ENCODE measurements at places on chromosomes 3 and 15.

- DNase-seq: peak; percentile 48
These were observed 16.3 kb downstream of the SLC9A9 start for GRCh38 chr3:143831994-143832393.

- DNase-seq: no peak
These were observed 46.0 kb downstream of the FSIP1 start for GRCh38 chr15:39736412-39737195.

DNA sequence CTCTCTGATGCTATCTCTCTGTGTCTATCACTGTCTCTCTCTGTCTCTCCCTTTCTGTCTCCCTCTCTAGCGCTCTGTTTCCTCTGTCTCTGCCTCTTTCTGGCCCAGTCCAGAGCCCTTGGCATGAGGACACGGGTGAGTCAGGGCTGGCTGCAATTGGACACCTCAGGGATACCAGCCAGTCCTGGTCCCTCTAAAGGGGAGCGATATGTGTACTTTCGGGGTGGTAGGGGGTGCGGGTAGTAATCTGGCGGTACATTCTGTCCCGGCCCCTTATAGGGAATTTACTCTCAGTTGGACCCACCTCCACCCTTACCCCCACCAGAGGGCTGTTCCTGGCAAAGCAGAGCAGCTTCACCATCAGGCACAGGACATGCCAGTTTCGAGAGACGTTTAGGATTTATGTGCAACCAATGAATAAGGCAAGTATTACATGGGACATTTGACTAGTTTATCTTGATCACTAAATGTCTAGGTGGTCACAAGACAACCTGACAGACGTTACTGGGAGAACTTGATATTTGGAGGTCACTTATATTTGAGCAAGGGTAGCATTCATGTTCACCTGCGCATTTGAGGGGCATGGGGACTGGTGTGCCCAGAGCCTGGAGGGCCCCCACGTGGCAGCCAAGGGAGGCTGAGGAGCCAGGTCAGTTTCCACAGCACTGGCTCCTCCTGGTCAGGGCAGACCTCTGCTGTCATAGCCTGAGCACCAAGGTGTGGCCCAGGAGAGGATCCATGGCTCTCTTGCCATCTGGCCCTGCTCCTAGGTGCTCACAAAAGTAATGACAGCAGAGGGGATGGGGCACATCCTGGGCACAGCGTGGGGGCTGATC, 256.1 kb downstream of the PLCL2 start:
- no peak for DNase-seq

GRCh38 chr3:14428087-14429033, 26.0 kb downstream of the SLC6A6 start:
- DNase-seq: peak; percentile 44

- no peak for DNase-seq
These were observed 18.3 kb downstream of the FRMD4B start for GRCh38 chr3:69367586-69367985.

DNA sequence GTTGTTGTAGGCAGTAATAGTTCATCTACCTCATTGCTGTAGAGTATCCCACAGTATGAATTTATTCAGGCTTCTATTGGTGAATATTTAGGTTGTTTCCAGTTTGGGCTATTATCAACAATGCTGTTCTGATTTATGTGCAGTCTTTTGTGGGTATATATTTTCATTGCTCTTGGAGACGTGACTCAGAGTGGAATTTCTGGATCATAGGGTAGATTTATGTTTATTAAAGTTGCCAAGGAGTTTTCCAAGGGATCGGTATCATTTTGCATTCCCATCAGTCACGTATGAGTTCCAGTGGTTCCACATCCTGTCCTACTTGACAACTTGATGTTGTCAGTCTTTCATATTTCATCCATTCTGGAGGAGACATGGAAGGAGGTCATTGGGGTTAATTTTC, 8.4 kb upstream of the HRH1 start:
- DNase-seq: no peak

GRCh38 chr15:45732662-45733061, 97.8 kb downstream of the SQOR start:
- no peak for DNase-seq

DNA sequence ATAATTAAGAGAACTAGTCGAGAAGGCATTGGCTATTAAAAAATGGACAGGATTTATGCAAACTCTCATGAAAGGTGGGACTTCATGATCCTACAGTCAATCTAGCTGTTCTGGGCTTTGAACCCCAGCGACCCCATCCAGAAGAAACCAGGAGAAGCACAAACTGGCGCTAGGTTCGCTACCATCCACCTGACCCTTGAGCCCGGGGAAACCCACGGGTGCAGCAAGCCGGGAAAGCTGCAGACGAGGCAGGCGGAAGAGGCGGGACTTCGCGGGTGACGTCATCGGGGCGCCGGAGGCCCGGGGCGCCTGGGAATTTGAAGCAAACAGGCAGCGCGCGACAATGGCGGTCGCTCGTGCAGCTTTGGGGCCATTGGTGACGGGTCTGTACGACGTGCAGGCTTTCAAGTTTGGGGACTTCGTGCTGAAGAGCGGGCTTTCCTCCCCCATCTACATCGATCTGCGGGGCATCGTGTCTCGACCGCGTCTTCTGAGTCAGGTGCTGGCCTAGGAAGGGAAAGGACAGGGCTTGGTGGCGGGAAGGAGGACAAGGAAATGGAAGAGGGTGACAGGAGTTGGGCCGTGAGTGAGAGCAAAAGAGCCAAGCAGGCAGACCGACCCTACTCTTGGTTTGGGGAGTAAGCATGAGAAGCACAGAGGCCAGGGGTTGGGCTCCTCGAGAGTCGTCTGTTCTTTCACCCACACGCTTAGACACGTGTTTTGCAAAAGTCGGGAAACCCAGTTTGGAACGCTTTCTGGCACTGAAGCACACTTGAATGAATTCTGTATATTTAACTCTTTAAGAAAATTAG, at the start of gene UMPS:
UMPS (plus strand) TSS at position 324 of the 812 bp plus-strand sequence; CDS start at position 344, 20 bp downstream.
- peak; percentile 94 for DNase-seq
